Activated naive CD4-positive, alpha-beta T cell (primary cell): ENCODE measurements at places on chromosomes 6 and 20.

- DNase-seq = no peak
Observed at GRCh38 chr20:47605673-47606413, 104.2 kb downstream of the NCOA3 start.

DNA sequence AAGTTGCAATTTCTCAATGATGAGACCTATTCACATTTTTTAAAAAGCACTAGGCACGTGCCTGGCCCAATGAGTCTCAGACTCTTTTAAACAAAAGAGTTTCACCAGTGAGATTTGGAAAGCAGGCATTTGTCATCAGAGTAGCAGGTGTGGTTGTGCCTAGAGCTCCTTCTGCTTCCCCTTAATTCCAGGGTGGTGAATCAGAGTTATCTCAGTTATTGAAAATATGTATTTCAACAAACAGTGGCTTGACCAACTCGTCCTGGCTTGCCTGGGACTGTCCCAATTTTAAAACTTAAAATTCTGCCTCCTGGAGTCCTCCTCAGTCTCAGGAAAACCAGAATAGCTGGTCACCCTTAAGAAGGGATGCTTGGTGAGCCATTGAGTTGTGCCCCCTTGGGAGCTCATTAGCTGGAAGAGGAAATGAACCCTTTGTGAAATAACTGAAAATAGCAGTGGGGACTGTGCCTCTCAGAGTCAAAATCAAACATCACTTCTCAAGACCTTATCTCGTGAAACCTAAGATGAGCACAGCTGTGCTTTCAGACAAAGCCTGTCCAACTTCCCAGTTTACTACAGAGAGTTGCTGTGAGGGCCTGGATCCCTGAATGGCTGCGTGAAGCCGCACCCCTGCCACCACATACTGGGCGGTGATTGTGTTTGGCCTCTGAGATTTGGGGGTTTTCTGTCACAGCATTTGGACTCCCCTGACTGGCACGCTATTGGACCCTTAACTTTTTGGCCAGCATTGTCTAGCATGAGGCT, 116.3 kb downstream of the ANKRD60 start:
- DNase-seq = no peak

DNA sequence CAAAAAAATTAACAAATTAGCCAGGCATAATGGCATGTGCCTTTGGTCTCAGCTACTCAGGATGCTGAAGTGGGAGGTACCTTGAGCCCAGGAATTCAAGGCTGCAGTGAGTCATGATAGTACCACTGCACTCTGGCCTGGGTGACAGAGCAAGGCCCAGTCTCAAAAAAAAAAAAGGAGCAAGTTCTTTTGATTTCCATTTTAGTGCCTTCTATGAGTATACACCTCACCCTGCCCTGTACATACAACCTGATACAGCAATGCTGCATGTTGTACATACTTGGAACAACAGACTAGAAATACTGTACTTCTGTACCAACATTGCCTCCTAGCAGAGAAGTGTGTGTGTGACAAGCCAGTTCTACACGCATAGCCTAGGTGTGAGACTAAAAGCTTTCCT, 97.3 kb upstream of the CARMIL1 start:
- DNase-seq = no peak

- DNase-seq = no peak
Observed at GRCh38 chr6:55557146-55557545, 21.8 kb downstream of the HMGCLL1 start.

DNA sequence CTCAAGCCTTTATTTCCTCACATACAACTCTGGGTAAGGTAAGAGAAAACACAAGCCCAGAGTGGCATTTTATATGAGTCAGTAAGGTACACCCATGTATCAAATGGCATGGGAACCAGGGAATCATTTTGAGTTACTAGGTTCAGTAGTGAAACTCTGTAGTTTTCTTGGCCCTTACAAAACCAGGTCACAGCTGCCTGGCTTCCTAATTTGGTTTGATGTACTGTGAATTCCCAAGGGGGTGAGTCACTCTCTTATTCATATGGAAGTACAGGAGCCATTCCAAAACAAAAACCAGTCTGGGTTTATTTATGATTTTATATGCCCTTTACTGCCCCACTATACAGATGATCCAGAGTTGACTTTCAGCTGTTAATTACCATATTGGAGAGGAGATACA, 70.7 kb downstream of the PDE7B start:
- no peak for DNase-seq

DNA sequence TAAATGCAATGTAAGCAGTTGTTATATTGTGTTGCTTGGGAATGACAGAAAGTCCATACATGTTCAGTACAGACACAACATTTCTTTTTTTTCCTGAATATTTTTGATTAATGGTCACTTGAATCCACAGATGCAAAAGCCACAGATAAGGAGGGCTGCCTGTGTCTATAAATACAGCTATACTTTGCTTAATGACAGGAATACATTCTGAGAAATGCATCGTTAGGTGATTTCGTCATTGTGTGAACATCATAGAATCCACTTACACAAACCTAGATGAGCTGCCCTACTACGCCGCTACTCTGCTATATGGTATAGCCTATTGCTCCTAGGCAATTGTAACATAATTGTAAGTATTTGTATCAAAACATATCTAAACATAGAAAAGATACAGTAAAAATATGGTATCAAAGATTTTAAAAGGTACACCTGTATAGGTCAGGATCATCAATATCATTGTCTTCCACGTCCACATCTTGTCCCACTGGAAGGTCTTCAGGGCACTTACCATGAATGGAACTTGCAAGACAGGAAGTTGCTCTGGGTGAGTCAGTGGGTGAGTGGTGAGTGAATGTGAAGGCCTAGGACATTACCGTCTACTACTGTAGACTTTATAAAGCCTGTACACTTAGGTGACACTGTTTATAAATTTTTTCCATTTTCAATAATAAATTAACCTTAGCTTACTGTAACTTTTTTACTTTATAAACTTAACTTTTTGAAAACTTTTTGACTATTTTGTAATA, 27.9 kb upstream of the POPDC3 start:
- no peak for DNase-seq

DNA sequence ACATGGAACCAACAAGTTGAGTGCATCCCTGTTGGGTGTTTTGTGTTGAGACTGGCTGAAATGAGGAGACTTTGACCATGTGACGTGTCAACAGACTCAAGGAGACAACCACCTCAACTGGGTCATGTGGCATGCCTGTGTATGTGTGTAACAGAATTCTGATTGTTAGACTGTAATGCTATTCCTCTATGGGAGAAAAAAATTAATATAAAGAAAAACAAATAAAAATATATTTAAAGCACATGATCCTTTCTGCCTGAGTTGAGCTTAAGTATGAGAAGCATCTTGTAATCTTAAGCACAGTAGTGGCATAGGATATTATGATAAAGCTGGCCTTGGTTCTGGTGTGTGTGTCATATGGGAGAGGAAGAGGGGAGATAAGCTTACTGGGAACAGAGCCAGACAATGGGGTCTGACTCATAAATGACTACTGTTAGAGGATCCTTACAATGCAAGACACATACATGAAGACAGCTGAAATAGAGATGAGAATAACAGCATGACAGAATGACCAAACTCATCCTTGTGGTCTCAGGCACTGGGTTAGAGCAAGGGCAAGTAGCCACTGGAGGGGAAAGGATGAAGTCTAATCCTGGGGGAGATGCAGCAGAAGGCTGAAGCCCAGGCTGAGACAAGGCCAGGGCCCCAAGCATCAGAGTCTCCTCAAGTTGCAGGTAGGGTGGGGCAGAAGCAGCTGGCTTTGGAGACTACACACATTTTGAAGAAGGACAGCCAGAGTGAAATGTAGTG, 9.2 kb downstream of the TP53INP2 start:
- no peak for DNase-seq

GRCh38 chr20:52518735-52519134, 327.2 kb upstream of the ZFP64 start:
- no peak for DNase-seq

GRCh38 chr6:100296810-100297544, 167.7 kb downstream of the SIM1 start:
- no peak for DNase-seq

DNA sequence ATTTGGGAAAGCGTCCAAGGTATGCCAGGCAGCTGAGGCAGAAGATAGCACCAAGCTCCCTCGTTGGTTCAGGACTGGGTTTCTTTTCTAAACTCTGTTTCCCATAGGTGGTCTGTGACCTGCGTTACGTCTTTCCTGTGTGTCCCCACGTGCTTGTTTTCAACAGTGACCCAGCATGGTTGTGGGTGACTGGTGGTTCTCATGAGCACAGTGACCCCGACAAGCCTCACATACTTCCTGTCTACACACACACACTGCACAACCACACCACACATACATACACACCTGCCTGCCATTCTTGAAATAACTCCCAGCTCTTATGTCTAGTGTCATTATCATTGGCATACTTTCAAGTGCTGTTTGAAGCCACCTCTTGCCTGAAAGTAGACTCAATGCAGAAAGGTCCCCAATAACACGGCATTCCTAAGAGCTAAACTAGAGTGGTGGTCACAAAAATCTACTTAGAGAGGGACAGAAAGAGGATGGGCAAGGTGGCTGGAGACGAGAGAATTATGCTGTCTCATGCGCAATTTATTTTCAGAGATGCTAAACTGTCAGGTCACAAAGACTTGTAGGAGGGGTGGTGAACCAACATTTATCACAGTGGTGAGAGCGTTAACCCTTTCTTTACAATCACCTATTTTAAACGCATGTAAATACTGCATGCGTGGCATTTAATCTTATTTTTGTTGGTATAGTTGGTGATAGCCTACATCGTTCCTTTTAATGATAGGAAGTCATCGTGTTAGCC, 66.7 kb downstream of the GCNT2 start:
- DNase-seq = no peak

DNA sequence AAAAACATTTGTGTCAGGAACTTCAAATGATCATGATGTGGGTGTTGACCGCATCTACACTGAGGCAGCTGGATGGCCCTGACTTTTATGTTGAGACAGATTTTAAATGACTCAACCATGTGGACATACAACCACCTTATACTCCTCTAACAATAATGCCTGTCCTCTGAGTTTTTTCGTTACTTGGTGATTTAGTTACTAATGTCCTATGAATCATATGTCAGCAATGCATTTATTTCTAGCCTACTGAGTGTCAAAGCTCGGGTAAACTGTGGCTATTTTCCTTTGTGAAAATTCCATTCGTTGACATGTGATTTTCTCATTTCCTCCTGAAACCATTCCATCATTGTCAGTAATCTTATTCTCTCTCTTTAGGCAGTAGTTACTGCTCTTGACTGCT, 38.9 kb upstream of the NKX2-4 start:
- DNase-seq = no peak

GRCh38 chr20:5327356-5327755, 10.6 kb upstream of the PROKR2 start:
- DNase-seq = no peak
